ENCODE measurements at places on chromosomes 16 and 17.

GRCh38 chr16:81861503-81861902, 82.4 kb downstream of the PLCG2 start:
- DNase-seq: peak; percentile 61

- DNase-seq: no peak
Observed at GRCh38 chr17:76307966-76308338, at the start of gene QRICH2. Gene QRICH2 (minus strand): TSS chr17:76308276. CDS start chr17:76307998, 278 bp downstream.

- no peak for DNase-seq
Observed at GRCh38 chr16:84467256-84467655, 37.2 kb downstream of the MEAK7 start.

DNA sequence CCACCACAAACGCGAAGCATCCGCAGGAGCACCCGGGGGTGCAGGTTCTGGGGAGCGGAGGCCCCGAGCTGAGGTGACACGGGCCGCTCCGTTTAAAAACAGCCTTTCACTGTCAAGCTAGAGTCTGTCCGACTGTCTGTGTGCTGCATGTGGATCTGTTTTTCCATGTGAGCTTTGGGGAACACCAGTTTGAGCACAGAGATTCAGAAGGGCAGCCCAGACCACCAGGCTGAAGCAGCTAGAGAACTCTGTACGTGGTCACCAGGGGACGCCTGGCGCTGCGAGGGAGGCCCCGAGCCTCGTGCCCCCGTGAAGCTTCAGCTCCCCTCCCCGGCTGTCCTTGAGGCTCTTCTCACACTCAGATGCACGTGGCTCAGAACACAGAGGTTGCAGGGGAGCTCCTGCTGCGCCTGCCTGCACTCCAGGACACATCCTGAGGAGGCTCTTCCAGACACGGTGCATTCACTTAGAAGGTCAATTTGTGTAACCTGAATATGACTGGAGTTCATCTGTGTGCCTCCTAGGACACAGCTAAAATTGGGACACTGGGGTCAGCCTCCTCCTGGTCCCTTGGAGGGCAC, 15.7 kb upstream of the FOXK2 start:
- DNase-seq: no peak

DNA sequence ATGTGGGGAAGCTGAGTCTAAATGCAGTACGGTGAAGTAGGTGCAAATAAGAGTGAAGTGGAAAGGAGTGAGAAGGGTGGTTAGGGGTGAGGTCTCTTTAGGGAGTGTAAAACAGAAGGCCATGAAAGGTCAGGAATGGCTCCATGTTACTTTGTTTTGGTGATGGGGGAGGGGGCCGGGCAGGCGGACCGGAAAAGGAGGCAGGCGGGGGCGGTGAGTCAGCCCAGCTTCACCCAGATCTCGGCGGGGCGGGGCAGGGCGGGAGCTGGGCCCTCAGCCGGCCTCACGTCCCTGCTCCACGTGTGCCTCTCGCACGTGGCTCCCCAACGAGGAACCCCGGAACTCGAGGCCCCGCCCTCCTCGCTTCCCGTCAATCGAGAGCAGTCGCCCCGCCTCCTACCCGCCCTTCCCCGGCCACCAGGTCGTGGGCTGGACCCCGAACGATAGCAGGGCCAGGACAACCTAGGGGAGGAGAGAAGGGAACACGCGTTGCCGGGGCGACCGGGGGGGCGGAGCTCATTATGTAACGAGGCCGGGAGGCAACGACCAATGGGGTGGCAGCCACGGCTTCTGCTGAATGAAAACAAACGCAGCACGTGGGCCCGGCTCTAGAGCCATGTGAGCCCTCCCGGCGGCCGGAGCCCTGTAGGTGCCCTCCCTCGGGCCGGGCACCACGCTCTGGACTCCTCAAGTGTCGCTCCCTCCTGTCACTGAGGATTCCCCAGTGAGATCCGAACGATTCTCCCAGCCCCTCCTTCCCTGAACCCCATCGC, 1.4 kb downstream of the NR1D1 start:
- DNase-seq: peak; percentile 95

GRCh38 chr17:46977750-46978488, 1.1 kb downstream of the RPRML start:
- DNase-seq: no peak

DNA sequence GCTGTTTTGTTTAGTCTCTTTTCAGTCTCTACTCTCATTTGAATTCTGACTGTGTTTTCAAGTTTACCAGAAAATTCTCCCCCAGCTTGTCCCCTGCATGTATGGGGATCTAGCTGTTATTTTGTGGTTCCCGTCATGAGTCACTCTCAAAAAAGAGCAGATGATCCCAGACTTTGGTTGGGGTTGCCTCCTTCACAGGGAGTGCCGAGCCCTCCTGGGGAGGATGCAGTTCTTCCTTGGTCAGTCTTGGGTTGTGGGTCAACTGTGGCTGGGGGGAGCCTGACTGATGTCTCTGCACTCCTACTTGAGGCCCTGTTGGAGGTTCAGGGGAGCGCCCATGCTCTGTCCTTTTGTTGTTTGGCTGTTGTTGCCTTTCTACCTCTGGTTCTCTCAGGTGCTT, 37.7 kb downstream of the EPN2 start:
- no peak for DNase-seq

- peak; percentile 50 for DNase-seq
Observed at GRCh38 chr16:85396879-85397871, 215.9 kb upstream of the GSE1 start.

- DNase-seq: no peak
Observed at GRCh38 chr16:30110661-30111060, 2.7 kb downstream of the GDPD3 start.

Measured in H54 (cell line).